ENCODE measurements at places on chromosomes 12 and 14.

- DNase-seq, result no peak
Observed at GRCh38 chr12:75959506-75959905, 72.1 kb downstream of the PHLDA1 start.

DNA sequence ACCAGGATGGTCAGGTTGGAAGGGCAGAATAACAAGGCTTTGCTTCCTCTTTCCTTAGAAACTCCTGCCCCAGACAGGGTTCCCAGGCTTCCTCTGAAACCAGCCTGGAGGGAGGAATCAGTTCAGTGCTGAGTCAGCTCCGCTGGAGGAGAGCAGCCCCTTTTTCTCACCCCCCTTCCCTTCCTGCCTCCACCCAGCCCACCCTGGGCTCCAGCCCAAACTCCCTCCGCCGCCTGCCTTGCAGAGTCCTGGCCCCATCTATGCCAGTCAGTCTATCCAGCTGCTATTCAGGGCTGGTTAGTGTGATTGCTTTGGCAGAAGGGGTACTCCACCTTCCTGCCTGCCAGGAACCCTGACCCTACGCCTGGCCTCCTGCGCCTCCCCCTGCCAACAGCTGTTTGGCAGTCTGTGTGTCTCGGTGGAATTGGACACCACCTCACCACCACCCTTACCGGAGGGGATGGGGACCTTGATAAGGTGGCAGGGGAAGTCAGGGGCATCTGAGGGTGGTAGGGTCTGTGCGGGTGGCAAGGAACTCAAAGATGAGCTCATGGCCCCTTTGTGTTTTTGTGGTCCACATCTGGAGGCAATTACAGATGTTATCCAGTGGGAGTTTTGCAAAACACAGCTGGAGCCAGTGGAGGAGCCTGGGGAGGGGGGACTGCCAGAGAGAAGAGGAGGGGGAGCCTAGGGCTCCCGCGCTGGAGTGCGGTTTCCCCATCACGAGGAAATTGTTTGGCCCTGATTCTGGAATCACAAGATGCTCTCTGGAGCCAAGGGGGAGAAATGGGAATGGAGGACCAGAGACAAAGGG lies 12.2 kb downstream of the MMP14 start:
- DNase-seq, result no peak

GRCh38 chr12:12513416-12514006 lies 49.2 kb downstream of the DUSP16 start:
- DNase-seq, result no peak

DNA sequence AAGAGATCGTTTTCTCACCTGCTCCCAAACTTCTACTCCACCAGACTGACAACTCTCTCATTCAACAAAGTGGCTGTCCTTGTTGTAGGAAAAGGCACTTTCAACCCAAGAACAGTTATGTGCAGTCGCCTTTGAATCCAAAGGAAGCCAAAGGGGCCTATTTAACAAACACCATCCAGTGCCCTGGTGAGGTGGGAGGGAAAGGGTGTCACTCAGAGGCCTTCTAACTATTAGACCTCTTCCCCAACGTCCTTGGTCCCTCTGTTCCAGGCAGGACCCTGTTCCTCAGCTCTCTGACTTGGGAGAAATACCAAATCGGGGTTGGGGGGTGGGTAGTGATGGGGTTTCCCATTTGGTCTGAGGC lies 3.2 kb downstream of the SIX4 start:
- DNase-seq, result no peak

- no peak for DNase-seq
Observed at GRCh38 chr14:95255487-95255886, 64.2 kb downstream of the CLMN start.

GRCh38 chr14:100109594-100109955 lies 44.4 kb downstream of the EVL start:
- no peak for DNase-seq

GRCh38 chr12:111311011-111311410 lies 57.9 kb downstream of the PHETA1 start:
- no peak for DNase-seq

DNA sequence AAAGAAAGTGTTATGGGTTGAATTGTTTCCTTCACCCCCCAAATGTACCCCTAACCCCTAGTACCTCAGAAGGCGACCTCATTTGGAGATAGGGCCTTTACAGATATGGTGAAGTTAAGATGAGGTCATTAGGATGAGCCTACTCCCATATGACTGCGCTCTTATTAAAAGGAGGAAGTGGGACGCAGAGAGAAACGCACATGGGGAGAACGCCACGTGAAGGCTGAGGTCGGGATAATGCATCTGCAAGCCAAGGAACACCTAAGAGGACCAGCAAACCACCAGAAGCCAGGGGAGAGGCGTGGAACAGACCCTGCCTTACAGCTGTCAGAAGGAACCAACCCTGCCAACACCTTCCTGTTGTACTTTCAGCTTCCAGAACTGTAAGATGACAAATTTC lies 1.7 kb upstream of the NRIP2 start:
- no peak for DNase-seq

- DNase-seq, result no peak
Observed at GRCh38 chr14:56133547-56133946, 15.3 kb downstream of the PELI2 start.

GRCh38 chr12:128600886-128601285 lies 222.9 kb downstream of the SLC15A4 start:
- DNase-seq, result no peak

DNA sequence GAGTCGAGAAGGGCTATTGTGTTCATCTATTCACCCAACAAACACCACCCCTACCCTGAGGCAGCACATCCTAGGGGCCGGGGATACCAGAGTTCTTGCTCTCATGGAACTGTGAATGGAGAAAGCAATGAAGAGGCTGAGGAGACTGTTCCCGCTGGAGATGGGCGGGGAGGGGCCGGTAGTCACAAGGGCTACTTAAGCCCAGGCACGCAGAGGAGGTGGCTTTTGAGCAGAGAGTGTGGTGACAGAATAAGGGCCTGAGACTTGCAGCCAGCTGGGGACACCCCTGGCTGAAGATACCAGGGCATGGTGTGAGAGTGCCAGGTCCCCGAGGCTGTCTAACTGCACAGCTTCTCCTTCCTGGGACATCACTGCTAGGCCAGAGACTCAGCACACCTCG lies 114.1 kb upstream of the EVL start:
- no peak for DNase-seq

- DNase-seq, result no peak
Observed at GRCh38 chr12:70449074-70449752, 83.1 kb downstream of the KCNMB4 start.

DNA sequence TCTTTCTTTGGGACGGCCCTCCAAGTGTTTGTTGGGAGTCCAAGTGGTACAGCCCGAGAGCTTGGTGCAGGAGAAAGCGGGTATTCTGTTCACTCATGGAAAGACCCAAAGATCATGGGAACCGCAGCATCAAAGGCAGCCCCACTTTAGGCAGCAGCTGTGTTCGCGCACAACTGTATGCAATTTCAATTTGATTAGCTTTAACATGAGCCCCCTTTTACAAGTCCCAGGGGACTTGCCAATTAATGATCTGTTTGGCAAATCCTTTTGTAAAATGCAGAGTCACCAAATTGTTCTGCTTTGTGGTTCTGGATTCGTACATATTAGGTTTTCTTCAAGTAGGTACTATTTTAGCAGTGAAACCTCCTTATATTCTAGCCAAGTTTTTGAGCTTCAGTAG lies 217.7 kb downstream of the AACS start:
- DNase-seq, result no peak

DNA sequence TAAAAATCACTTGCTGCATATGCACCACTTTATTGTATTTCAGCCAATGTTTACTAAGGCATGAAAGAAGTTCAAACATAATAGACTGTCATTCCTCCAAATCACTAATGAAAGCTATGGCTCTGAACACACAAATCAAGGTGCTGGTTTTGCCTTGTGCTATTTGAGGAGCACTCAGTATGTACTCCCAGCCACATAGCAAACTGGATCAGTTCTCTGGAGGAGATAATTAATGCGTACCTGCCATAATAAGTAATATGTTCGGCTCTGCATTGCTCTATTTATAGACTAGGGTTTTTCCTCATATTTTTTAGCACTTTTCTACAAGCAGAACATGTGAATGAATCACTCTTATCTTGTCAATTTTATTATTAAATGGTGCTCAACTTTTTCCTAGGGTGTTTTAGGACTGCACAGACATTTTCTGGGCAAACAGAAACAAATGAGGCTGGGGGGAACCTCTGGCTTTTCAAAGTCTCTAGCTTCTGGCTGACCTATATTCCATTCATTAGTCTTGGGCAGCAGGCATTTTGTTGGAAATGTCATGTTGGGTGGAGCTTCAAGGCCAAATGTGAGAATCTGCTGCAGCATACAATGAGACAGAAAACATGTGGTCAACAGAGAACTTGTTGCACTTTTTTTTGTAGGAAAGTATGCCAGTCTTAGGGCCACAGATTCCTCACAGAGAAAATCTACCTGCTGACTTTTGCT lies 88.4 kb downstream of the GRIP1 start:
- DNase-seq, result no peak

GRCh38 chr12:108690542-108691174 lies 40.7 kb downstream of the CORO1C start:
- no peak for DNase-seq

- DNase-seq, result no peak
Observed at GRCh38 chr12:47841501-47841900, 21.8 kb upstream of the HDAC7 start.
